T47D (cell line): ENCODE measurements at places on chromosomes 11 and 22.

DNA sequence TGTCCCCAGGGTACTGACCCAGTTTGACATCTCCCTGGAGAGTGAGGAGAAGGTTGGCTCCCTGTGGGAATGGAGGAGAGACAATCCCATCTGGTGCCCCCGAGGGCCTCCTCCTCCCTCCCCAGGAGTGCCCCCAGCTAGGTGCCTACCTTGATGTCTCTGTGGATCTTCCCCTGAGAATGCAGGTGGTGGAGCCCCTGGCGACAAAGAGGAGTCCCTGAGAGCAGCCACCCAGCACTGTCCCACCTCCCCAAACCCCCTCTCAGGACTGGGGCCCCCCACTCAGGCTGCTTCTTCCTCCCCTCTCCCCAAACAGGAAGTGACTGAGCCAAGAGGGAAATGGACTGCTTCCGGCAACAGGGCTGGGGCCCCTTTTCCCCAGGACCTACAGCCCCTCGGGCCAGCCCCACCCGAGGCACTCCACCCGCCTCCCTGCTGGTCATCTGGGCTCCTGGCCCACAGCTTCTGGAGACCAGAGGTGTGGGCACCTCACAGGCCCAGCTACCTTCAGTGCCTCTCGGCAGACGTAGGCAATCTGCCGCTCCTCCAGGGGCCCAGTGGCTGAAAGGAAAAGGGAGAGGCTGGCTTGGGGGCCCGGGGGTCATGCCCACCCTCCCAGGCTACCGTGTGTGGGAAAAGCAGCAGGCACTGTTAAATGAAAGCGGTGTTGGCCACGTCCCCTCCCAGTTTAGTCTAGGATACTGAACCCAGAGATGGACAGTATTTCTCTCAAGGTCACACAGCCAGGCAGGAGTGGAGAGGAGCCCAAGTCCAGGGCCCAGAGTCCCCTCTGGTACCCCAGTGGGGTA is 1.2 kb downstream of the MAP4K2 start:
- no peak for DNase-seq

GRCh38 chr11:128273736-128274135 is 313.6 kb downstream of the ETS1 start:
- DNase-seq = no peak

DNA sequence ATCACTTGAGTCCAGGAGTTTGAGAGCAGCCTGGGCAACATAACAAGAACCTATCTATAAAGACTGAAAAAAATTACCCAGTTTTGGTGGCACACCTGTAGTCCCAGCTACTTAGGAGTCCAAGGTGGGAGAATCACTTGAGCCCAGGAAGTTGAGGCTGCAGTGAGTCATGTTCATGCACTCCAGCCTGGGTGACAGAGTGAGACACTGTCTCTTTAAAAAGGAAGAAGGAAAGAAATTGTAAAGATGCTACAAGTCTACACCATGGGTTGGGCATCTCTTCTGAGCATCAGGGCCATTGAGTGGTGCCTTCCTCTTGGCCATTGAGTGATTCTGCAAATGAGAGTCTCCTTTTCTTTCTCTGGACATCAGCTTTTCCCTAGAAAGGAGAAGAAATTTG is 15.7 kb upstream of the MTMR3 start:
- no peak for DNase-seq

- DNase-seq = no peak
These were observed 67.6 kb upstream of the MTMR2 start for GRCh38 chr11:95991545-95991944.

DNA sequence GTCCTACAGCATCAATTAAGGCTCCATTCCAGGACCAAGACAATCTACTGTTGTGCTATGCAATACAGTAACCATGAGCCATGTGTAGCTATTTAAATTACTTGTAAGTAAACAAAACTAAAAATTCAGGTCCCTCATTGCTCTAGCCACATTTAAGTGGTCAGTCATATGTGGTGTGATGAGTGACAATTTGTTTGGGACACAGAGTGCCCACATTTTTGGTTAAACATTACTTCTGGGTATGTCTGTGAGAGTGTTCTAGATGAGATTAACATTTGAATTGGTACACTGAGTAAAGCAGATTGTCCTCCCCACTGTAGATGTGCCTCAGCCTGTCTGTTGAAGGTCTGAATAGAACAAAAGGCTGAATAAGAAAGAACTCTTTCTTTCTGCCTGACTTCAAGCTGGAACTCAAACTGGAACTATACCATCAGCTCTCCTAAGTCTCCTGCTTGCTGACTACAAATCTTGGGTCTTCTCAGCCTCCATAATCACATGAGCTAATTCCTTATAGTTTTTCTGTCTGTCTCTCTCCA is 15.8 kb downstream of the KBTBD3 start:
- no peak for DNase-seq

GRCh38 chr11:118295815-118296454 is 8.6 kb upstream of the CD3E start:
- no peak for DNase-seq

- DNase-seq = no peak
These were observed 137.0 kb downstream of the SLC1A2 start for GRCh38 chr11:35282221-35282882.

GRCh38 chr22:37032134-37032534 is 12.6 kb downstream of the MPST start:
- DNase-seq = no peak

DNA sequence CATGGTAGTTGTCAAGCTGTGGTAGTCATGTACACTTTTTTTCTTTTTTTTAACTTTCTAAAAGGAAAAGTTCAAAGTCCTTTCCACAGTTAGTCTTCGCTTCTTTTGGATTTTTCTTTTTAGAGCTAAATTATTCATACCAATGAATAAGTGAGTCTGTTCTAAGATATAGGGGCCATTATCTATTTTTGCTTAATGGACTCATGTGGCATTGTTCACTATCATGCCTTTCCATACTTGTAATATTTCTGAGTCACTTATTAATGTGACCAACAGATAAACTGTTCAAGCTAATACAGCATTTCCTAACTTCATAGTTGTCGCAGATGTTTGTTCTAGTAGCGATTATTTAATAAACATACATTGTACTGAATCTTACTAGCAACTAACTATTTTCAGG is 8.0 kb upstream of the B3GNT6 start:
- no peak for DNase-seq

DNA sequence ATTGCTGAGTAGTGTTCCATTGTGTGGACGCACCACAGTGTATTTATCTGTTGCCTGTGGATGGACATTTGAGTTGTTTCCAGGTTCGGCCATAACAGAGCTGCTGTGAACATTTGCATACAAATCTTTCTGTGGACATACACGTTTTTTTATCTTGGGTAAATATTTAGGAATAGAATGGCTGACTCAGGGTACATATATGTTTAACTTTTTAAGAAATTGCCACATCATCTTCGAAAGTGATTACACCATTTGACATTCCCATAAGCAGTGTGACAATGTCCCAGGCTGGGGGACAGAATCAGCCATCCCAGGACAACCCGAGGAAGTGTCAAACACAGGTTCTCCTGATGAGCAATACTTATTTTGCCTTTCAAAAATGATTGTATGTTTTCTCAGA is 87.9 kb downstream of the OSBP2 start:
- no peak for DNase-seq

DNA sequence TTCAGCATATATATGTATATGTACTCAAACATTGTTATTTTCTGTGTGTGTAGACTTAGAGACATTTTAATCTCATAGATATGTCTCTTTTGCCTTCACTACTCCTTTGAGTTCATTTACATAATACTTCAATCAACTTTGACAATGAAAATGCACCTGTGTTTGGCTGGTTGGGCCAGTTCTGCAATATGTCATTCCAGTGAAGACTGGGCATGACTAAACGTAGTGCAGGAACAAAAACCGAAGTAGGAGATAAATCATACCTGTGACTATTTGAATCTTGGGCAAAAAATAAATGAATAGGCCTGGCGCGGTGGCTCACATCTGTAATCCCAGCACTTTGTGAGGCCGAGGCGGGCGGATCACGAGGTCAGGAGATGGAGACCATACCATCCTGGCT is 640.0 kb upstream of the ANO3 start:
- DNase-seq = no peak

DNA sequence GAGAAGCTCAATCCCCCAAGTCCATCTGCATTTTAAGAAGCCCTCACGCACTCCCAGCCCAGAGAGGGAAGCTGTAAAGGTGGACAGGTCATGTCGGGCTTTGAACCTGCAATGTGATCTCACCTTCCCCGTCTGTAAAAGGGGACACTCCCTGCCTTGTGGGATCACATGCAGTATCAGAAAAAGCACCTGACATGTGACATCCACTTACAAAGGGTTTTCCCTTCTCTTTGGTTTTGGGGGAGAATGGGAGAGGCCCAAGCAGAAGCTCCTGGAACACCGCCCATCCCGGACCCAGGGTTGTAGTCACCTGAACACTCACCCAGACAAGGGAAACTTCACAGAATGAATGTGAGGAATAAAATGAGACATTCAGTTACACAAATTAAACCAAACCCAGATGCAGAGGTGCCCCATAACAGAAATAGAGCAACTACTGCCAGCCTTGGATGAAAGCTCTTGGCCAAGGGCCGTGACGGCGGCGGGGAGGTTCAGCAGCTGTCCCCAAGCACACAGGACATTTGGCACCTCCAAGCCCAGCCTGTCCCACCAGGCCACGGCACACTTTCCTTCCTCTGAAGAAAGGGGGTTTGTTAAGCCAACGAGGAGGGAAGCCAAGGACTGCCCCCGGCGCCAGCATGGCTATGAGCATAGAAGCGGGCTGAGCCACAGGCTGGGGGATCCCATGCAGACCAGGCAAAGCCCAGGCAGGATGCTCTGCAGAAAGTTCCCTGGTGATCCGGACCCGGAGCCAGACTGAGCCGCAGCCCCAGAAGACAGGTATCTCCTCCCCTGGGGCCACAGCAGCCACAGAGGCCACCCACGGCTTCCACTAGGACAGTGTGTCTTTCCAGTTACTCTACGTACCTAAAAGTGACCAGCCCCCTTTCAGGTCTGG is 3.8 kb downstream of the BID start:
- no peak for DNase-seq

GRCh38 chr11:119795690-119796089 is 66.7 kb upstream of the NECTIN1 start:
- no peak for DNase-seq

- DNase-seq = no peak
These were observed 30.3 kb downstream of the BCR start for GRCh38 chr22:23210428-23211170.

DNA sequence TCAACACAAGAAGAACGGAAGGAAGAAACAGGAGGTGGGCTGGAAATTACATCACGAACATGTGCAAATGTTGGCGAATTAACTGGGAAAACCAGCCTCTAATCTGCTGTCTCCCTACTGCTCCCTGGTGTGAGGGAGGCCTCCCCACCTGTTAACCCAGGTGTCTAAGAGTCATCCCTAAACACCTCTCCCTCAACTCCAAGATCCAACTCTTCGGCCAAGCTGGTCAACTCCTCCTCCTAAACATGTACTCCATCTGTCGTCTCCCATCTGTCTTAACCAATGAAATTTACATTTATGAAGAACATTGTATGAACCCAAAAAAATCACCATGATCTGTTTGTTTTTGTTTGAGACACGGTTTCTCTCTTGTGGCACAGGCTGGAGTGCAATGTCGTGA is 154.2 kb downstream of the LARGE1 start:
- no peak for DNase-seq

DNA sequence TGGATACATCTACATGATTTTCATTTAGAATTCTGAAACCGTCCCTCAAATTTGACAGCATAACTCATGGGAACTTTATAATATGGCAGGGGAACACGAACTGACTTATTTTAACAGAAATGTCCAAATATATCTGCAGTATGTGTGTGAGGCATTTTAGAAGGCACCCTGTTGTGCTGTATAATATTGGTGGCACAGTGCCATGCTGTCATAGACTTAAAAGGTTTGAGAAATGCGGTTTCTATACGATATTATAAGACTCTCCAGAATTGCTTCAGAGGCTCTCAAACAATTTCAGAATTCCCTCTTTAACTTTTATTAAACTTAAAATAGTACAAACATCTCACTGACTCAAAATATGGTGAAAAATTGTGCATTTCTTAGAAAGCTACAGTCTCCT is 181.6 kb downstream of the MSANTD4 start:
- DNase-seq = no peak

GRCh38 chr11:8370812-8371515 is 107.3 kb upstream of the LMO1 start:
- DNase-seq = no peak

DNA sequence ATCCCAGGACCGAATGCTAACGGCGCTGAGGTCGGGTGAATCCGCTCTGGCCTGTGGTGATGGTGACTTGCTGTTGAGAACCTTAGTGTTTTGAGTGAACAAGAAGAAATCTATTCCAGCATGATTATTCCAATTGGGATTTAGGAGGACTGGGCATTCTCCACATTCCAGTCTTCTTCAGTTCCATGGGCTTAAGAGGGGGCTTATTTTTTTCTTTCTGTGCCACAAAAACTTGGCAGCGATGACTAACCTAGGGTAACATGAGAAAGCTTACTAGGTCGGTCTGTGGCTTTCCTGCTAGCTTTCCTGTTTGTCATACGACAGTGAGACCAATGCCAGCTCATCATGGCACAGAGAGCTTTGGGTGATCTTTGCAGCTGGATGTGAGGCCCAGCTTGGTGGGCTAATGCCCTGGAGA is 62.9 kb upstream of the ATXN10 start:
- DNase-seq = no peak
